Activated naive CD4-positive, alpha-beta T cell (primary cell): ENCODE measurements at places on chromosomes 2 and 18.

DNA sequence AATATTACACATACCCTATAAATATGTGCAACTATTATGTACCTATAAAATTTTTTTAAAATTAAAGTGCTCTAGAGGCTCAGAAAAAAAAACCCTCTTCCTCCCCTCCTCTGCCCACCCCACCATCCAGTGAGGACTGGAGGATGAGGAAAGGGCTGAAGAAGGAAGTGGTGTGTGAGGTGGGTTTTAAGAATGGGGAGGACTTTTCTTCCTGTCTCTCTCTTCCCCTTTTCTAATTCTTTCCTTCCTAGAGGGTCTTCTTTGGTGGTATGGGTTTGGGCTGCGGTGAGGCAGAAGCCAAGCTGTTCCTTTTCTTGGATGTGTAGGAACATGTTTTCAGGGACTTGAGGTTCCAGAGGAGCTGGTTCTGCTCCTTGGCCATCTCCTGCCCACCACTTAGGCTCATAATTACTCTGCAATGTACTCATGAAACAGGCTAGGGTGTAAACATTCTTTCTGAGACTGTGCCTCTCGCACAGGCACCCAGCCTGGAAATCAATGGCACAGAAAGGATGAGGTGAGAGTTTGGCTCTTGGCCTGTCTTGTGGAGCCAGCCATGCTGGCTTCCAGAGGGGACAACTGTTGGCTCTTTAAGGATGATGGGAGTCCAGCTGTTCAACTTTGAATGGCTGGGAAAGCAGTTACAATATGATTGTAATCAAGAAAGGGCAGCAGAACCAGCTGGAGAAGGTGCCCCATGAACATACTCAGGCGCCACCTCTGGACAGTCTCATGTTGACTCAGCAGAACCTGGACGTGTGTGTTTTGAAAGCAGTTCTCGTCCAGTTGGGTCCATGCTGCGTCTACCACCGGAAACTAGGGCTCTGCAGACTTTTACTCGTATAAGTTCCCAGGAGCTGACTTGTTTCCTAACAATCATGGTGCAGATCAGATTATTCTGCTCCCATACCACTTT, 38.3 kb downstream of the IL1RL2 start:
- DNase-seq = no peak

DNA sequence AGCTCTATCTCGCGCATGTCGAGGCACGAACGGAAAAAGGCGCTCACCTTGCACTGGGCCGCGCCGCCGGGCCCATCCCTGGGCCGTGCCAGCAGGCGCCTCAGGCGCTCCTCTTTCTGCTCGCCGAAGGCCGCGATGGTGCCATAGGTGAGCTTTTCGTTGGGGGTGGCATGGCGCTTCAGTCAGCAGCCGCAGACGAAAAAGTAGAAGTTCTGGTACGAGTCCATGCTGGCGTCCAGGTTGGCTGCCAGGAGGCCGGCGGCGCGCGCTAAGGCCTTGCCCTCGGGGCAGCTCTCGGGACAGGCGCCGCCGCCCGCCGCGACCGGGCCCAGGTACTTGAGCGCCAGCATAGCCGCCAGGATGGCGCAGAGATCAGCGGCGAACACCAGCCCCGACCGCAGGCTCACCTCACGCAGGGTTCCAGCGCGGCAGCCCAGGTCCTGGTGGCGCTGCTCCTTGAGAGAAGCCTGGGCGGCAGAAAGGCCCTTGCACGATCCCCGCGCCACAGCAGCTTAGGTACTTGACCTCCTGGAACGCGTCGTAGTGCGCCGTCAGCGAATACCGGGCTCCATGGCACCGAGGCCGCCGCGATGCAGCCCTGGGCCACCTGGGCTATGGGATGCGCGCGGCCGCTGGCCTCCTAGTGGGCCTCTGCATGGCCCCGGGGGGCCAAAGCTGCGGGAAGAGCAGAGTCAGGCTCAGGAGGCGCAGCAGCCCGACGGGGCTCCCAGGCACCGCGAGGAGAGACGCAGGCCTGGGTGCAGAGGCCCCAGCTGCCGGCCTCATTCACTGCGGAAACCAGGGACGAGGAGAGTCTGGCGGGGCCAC, 12.8 kb downstream of the ALPG start:
- no peak for DNase-seq

GRCh38 chr2:98518101-98518500, 73.4 kb downstream of the INPP4A start:
- no peak for DNase-seq

DNA sequence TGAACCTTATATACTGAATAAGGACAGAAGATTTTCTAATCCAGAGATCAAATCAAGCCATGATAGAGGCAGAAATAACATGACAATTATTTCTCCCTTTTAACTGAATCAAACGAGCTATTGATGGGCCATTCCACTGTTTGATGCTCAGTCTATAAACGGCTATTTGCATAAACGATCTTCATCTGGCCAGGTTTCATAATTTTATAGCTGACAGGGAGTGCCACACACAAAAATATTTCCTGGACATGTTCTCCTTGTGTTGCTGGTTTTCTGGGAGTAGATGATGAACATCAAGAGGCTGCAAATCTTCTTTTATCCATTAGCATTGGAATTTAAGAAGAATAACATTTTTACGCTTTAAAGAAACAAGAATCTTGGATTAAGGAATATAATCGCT, 63.1 kb downstream of the ACVR1C start:
- no peak for DNase-seq

GRCh38 chr2:146927080-146927711, 917.6 kb upstream of the ACVR2A start:
- DNase-seq = no peak

DNA sequence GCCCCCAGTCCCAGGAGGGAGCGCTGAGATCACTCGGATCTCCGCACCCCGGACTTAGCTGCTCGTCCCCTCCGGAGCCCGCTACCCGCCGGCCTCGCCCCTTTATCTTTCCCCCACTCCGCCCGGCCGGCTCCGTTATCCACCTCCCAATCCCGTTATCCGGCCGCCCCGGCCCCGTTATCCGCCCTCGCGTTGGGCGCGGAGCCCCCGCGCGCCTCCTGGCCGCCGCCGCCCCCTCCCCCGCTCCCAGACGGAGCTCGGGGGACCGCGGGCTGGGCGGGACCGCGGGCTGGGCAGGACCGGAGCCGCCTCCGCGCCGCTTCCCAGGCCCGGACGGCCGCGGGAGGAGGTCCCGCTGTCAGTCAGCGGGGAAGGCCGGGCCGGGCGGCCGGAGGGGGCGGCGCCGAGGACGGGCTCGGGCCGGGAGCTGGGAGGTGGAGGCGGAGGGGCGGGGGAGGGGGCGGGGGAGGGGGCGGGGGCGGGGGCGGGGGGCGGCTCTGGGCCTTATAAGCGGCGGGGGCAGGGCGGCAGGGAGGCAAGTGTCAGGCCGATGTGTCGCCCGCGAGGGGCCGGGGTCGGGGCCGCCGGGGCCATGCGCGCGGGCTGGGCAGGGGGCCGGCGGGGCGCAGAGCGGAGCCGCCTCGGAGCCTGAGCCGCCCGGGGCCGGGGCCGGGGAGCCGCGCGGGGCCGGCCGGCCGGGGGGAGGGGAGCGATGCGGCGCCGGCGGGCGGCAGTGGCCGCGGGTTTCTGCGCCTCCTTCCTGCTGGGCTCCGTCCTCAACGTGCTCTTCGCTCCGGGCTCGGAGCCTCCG, at the start of gene PKDCC:
Gene PKDCC (plus strand): TSS at position 534 of the 811 bp plus-strand sequence. CDS start 179 bp downstream, at position 713.
- no peak for DNase-seq

DNA sequence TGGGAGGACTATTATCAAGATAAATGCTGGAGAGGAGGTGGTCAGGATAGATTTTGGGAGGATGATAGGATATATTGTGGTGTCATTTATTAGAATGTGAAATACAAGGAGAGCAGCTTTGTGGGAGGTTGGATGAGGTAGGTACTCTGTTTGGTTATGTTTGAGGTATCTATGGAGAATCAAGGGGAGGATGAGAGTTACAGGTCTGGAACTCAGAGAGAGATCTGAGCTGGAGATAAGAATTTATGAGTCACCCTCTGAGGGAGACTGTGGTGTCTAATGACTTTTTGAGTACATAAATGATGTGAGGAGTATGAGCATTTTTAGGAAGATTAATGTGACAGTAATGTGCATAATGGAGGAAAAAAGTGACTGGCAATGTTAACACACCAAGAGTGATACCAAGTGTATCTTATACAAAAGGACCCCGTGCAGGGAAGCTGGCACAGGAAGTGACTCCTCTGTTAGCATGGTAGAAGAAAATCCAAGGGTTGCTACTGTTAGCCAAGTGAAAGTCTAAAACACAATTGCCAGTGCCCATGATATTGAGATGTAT, 48.2 kb downstream of the CRIM1 start:
- DNase-seq = no peak

DNA sequence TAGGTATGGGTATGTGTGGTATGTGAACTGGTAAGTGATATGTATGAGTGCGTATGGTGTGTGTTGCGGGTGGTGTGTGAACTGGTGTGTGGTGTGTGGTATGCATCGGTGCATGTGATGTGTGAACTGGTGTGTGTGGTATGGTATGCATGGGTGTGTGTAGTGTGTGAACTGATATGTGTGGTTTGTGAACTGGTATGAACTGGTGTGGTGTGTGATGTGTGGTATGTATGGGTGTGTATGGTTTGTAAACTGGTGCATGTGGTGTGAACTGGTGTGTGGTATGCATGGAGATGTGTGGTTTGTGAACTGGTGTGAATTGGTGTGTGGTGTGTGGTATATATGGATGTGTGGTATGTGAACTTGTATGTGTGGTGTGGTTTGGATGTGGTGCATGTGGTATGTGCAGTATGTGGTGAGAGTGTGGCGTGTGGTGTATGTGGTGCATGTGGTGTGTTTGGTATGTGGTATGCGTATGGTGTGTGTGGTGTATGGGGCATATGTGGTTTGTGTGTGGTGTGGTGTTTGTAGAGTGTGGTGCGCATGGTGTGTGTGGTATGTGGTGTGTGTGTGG, 208.9 kb upstream of the TNP1 start:
- no peak for DNase-seq

GRCh38 chr2:18792684-18793083, 203.3 kb upstream of the NT5C1B start:
- DNase-seq = no peak

- no peak for DNase-seq
Measured at GRCh38 chr2:216989340-216990129, 129.7 kb upstream of the TNP1 start.

DNA sequence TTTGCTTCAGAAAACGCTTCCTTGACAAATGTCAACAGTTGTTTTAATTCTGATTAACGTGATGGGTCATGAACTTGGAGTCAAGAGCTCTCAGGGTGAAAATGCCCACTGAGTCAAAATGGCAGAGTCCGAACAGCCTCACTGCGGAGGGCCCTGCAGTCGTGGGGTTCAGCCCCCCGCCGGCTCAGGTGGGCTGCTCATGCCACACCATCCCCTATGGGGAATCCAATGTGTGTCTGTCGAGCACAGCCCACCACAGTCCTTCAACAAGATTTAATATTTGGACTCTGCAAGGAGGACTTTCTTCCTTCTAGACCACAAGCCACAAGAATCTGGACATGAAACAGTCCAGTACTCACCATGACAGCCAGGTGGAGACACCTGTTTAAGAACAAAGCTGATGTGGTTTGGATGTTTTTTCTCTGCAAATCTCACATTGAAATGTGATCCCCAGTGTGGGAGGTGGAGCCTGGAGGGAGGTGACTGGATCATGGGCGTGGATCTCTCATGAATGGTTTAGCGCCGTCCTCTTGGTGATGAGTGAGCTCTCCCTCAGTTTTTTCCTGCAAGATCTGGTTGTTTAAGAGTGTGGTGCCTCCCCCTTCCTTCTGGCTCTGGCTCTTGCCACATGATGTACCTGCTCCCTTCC, 201.0 kb downstream of the NDUFA10 start:
- no peak for DNase-seq

DNA sequence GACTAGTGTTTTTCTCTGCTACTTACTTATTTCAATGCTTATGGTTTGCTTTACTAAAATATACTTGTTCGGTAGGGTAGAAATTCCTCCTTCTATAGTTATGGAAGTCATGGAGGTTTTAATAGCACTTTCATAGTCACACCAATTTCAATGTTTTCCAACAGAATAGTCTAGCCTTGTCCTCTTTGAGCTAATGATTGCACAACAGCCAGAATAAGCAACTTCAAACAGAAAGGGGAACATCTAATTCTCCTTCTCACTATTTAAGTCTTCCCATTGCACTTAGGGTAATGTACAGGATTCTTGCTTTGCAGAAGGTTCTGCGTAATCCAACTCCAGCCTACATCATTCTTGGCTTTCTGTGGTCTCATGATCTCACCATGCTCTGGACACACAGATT, 287.7 kb upstream of the GCFC2 start:
- no peak for DNase-seq

DNA sequence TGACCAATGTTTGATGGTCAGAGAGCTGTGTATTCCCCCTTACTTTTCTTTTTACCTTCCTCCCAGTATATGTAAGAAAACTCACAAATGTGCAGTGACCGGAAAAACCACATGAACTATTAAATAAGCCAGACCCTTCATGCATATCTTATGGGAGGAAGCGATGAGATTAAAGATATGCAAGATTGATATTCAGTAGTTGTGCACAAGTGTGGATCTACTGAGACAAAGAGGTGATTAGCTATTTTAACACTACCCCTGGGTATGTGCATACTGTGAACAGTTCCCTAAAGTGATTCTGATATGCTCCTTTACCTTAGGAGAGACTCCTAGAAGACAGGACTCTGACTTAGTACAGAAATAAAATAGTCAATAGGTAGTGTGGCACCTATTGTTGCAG, 328.3 kb downstream of the EPHA4 start:
- no peak for DNase-seq

GRCh38 chr2:204795156-204795555, 249.9 kb downstream of the PARD3B start:
- DNase-seq = no peak

DNA sequence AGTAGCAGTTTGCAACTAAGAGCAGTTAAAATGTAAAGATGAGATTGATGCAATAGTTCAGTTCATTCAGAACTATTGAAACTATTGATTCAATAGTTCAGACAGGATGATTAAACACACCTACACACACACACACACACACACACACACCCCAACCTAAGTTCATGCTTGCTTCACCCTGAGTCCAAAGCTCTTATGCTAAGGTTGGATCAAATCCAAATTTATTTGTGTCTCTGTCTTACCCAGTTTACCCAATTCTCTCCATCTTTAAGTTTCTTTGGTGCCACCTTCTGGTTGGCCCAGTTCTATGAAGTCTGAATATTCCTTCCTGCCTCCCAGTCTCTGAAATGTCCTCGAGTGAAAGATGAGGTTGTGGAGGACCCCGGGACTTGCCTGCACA, 5.1 kb downstream of the SERPINB8 start:
- DNase-seq = no peak

DNA sequence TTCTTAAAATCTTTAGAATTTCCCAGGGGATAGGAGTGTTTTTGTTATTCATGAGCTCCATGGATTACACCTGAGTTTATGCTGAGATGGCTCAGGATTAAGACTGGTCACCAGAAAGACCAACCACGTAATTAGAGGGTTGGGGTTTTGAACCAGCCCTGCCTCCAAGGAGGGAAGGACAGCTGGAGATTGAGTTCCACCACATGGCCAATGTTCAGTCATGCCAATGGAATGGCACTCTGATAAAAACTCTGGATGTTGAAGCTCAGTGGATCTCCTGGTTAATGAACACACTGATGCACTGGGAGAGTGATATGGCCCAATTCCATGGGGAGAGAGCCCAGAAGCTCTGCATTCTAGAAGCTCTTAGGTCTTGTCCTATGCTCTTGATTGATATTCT, 38.7 kb upstream of the PTPN4 start:
- DNase-seq = no peak
